ENCODE measurements at places on chromosomes 12 and 14. TPM values are rescaled to one million over a fixed set of nuclear protein-coding genes. Genes with fewer than 3 reads are reported as not detected.

The PTPRR gene
- total RNA-seq, result 0.87 TPM

The TAS2R9 gene
- not detected for total RNA-seq

The FOXG1 gene
- total RNA-seq, result under 0.01 TPM

The BEGAIN gene
- 1.4 TPM for total RNA-seq

The DPF3 gene
- total RNA-seq, result 0.11 TPM

The CCDC177 gene
- total RNA-seq, result not detected

The SERPINA5 gene
- total RNA-seq, result not detected

The TSPAN19 gene
- not detected for total RNA-seq

The ANO2 gene
- total RNA-seq, result 0.39 TPM

The PRH2 gene
- 1.2 TPM for total RNA-seq

The JDP2 gene
- total RNA-seq, result 47.9 TPM

The IAPP gene
- total RNA-seq, result not detected

The PLEKHG7 gene
- not detected for total RNA-seq

The STAT2 gene
- 167 TPM for total RNA-seq

The POLE2 gene
- total RNA-seq, result 7.9 TPM

The PKP2 gene
- total RNA-seq, result 67.1 TPM

The AICDA gene
- not detected for total RNA-seq

The RIMBP2 gene
- total RNA-seq, result 0.11 TPM

The GARIN6 gene
- not detected for total RNA-seq

The AKAP5 gene
- total RNA-seq, result 0.33 TPM

The KRT2 gene
- total RNA-seq, result not detected

The TMEM52B gene
- total RNA-seq, result 1.5 TPM

The TCL1B gene
- total RNA-seq, result not detected

The AMN gene
- 4.2 TPM for total RNA-seq

The TOMM20L gene
- not detected for total RNA-seq

The KLHL33 gene
- total RNA-seq, result under 0.01 TPM

The METTL1 gene
- 6.6 TPM for total RNA-seq

The ITGA7 gene
- 0.39 TPM for total RNA-seq

The PTPRQ gene
- total RNA-seq, result under 0.01 TPM

The FOS gene
- 195 TPM for total RNA-seq

The AREL1 gene
- 37.5 TPM for total RNA-seq
